ENCODE measurements at places on chromosomes 7 and 10. TPM values are rescaled to one million over a fixed set of nuclear protein-coding genes. Genes with fewer than 3 reads are reported as not detected.

NRAP gene
- not detected for total RNA-seq

CTAGE4 gene
- total RNA-seq = 7.5 TPM

FAM241B gene
- 8.4 TPM for total RNA-seq

LBX1 gene
- total RNA-seq = not detected

DNA sequence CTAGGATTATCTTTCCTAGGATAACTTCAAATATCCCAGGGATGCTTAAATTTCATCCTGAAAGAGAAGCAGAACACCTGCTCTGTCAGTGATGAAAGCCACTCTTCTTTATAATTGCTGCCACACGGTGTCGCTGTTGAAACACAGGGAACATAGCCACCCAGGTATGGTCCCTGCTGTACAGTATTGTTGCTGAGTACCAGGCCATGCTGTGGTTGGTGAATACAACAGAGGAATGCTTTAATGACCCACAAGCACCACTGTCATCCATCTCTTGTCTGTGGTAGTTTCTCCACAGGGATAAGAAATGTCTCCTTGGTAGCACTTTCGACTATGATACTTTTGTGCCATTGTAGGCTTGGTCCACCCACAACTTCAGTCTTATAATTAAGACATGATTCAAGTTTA is 70.6 kb upstream of the STARD3NL start:
- peak; percentile 33 for DNase-seq

DNA sequence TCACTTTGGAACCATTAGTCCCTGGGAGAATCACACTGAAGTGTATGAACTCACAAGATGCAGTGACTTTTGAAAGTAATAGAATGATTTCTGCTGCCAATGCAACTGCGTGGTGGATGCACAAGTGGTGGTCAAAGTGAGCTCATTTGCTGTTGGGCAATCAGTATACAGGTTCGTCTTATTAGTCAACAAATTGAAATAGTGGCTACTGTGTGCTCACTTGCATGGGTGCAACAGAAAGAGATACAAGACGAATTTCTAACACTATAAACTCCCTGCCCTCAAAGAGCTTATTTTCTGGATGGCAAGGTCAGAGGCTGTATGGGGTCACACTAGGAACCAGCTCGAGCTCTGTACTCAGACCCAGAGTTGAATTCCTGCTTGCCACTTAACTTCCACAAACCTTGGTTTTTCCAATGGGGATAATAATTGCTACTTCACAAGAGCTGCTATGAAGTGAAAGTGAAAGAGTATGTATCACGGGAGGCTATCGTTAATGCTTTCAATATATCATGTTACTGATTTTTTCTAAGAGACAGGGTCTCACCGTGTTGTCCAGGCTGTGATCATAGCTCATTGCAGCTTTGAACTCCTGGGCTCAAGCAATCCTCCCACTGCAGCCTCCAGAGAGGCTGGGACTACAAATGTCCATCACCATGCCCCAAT is 8.3 kb upstream of the BCL7B start:
- DNase-seq = no peak

DNA sequence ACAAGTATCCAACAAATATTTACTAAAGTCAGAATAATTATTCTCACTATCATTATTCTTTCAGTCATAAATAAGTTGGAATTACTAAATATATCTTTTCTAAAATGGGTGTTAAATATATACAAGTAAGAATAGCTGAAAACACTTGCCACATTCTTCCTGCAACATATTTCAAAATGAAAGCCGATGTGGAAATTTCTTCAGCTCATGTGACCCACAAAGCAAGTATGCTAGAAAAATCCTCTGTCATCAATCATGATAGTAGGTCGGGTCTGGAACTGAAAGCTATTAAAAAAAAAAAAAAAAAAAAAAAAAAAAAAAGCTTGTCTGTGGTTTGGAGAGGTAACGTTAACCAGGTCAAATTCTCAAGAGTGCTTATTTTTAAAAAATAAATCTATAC is 344.7 kb downstream of the NEBL start:
- DNase-seq = no peak

GRCh38 chr10:94890264-94891022 is 48.0 kb upstream of the CYP2C9 start:
- DNase-seq = no peak

DNA sequence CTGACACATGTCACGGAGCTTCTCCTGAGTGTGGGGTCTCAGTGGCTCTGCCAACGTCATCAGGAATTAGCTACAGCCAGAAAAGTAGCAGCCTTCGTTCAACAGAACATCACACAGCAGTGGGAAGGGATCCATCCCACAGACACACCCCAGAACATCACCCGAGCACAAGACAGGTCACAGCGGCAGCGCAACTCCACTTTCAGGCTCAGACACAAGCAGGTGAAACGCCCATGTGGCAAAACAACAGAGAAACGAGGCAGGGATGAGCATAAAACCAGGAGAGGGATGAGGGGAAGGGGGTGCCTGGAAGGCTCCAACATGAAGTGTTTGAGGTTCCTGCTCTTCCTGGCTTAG is 44.8 kb downstream of the CAMK2B start:
- DNase-seq = peak; percentile 27

DNA sequence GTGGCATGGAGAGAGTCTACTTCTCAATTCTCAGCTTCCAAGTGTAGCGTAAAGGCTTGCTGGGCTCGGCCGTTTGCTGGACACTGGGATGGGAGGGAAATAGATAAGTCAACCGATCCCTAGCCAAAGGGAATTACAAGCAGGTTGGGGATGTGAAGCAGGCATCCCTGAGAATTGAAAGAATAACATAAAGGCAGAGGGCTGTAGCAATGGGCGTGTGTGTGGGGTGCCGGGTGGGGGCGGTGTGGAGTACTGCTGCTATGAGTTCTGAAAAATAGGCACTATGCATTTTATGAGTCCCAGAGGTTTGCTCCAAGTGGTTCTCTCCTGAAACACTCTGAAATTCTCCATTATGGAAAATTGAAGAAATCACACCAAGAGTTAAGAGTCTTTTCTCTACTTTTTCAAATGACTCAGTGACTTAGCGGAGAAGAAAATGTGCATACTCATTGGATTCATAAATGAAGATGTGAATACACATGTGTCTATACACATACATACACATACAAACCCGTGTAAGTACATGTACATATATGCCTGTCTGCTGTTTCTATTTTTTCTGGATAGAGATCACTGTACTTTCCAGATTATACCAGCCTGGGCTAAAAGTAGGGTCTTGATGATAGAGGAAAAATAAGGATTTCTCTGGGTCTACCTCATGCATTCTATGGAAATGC is 65.4 kb downstream of the ADRA2A start:
- DNase-seq = peak; percentile 65

GRCh38 chr10:97675222-97675621 is 11.8 kb downstream of the AVPI1 start:
- no peak for DNase-seq

DNA sequence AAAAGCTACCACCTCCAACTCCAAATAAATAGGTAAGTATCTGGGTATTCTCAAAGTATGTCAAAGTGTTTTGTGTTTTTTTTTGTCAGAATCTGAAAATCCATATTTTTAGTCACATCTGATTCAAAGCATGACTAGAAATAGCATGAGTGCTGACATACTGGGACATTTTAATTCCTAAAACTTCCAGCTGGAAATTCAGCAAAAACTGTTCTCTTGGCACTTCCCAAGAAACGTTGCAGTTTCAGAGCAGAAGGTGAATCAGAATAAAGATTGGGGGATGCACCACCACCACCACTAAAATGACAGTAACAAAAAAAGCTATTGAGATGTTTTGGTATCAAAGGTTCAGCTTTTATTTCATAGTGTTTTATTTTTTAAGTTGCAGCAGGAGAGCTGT is 724.6 kb upstream of the CELF2 start:
- DNase-seq = no peak
